Fibroblast of skin of left biceps (primary cell): ENCODE measurements at places on chromosomes 12 and 14.

DNA sequence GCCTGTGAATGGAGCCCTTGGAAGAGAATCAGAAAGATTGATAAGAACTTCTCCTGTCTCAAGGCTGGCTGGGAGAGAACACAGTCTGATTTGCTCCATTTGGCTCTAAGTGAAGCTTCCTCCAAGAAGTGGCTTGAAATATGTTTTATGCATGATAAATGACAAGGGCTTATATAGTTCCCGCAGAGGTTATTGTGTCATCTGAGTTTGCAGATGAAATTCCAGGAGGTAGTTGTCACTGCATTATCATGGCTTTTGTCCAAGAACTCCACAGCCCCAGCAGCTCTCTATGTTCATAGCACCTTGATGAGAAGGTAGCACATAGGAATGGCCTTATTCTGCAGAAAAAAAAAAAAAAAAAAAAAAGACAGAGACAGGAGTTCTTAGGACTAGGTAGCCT lies 108.5 kb downstream of the DACT1 start:
- peak; percentile 73 for DNase-seq

GRCh38 chr12:132493482-132494178 lies 3.7 kb downstream of the FBRSL1 start:
- no peak for DNase-seq

- no peak for DNase-seq
These were observed 643.8 kb upstream of the ALG10B start for GRCh38 chr12:37672655-37673260.

GRCh38 chr12:109914461-109914860 lies 14.4 kb downstream of the TCHP start:
- DNase-seq = no peak

GRCh38 chr12:80858356-80858755 lies 79.4 kb downstream of the LIN7A start:
- no peak for DNase-seq

GRCh38 chr14:39582028-39582654 lies 149.9 kb upstream of the FBXO33 start:
- DNase-seq = no peak

GRCh38 chr14:65142914-65143625 lies 40.8 kb upstream of the MAX start:
- DNase-seq = no peak

DNA sequence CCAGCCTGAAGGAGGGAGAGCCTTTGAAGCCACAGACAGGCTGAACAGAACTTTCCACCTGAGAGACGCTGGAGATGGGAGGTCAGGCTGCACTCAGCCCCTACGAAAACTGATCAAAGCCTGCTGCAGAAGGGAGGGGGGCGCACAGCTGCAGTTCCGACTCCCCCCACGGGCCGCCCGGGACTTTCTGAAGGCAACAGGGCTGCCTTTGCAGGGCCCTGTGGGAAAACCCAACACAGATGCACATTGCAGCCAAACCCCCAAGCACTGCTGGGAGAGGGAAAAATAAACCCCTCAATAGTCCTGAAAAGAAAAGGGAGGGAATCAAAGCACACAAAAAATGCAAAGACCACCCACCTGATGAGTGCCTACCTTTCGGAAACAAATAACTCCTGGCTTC lies 290.6 kb downstream of the ZFP36L1 start:
- no peak for DNase-seq

DNA sequence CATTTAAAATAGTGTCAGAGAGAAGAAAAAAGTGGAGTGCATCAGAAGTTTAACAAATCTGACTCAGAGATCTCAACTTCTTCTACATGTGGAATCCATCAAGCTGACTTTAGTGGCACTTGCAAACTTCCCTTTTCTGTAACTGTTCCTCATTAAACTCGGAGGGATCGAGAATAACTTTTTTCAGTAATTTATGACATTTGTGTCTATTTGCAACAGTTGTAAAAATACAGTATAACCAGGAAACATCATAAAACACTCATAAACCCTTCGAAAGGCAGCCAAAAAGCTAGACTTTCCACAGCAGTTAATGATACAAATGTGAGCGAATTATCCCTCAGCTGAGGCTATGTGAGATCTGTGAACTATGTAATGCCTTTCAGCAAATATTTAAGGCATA lies 1936.8 kb upstream of the SEL1L start:
- DNase-seq = peak; percentile 89

DNA sequence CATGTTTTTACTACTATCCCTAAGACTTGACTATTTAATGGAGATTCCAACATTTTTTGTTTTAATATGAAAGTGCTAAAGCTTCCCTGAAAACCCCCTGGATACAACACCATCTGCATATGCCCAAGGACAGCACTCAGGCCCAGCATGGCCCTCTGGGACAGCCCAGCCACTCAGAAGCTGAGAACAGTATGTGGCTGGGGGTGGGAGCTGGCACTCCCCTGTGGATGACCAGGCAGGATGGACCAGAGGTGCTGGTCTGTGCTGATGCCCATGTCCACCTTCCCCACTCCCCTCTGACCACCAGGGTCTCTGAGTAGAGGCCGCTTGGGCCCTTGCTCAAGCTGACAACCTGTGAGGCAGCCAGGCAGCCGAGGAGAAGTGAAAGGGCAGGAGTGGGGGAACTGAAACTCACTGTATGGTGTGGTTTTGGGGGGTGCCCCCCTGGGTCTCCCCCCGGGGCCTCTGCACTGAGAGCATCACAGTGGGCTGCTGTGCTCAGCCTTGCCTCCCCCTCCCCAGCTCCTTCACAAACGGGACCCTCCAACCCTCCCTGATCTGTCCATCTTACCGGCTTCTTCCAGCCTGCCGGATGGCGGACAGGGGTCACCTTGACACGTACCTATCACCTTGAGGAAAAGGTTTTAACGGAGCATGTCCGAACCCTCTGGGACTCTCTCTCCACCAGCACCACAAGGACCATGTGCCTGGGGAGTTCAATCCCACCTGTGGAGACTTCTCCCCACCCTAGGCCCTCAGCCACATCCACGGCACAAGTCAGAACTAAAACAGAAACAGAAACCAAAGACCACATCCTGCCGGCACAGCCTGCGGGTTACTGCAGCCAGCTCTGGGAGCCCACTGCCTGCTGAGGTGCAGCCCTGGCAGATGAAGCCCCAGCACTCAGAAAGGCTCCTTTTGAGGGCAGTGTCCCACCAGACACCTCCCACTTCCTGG lies at the start of gene TMEM229B:
TMEM229B (minus strand) TSS at position 785 of the 957 bp plus-strand sequence. CDS start 14,798 bp downstream, outside the sequence.
- no peak for DNase-seq

- no peak for DNase-seq
These were observed 16.9 kb upstream of the PRICKLE1 start for GRCh38 chr12:42606471-42606870.

DNA sequence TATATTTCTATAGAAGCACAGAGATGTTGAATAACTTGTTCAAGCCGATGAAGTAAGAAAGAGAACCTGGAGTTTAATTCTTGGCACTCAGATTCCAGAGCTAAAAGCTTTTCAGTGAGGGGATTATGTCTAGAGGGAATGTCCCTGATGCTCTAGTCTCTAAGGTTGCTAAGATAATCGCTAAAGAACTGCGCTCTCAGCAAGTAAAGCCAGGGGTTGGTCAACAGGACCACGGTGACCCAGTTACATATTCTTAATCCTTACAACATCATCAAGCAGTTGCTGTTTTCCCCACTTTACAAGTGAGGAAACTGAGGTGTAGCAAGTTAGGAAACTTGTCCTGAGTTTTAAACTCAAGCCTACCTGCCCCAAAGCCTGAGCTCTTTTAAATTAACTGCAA lies 110.8 kb downstream of the DAD1 start:
- no peak for DNase-seq

DNA sequence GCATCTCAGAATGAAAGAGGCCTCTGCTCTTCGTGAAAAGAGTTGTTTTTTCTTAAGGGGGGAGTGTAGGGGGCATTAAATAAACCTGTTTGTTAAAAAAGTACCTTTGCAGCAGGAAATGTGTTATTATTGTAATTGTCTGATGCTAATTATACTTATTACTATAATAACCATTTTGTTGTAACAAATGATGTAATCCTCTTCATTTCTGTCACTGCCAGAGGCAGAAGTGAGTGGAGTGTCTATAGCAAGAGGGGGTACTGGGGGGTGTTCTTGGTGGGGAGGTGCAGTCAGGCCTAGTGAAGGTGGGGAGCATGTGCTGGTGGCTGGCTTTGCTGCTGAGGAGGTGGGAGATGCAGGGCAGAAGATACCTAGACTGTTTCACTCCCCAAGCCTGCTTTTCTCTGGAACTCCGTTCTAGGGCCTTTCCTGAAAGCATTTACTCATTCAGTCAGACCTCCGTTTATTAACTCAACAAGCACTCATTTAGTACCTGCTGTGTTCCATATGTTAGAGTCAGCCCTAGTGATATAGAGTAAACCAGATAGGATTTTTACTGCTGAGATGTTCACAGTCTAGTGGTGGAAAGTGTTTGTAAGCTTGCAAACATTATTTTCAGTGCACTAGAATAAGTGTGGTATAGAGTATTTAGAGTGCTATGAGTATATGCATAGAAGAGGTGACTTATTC lies 77.5 kb upstream of the CISTR start:
- no peak for DNase-seq

GRCh38 chr12:29782871-29783772 lies 620 bp downstream of the TMTC1 start:
- DNase-seq = no peak

DNA sequence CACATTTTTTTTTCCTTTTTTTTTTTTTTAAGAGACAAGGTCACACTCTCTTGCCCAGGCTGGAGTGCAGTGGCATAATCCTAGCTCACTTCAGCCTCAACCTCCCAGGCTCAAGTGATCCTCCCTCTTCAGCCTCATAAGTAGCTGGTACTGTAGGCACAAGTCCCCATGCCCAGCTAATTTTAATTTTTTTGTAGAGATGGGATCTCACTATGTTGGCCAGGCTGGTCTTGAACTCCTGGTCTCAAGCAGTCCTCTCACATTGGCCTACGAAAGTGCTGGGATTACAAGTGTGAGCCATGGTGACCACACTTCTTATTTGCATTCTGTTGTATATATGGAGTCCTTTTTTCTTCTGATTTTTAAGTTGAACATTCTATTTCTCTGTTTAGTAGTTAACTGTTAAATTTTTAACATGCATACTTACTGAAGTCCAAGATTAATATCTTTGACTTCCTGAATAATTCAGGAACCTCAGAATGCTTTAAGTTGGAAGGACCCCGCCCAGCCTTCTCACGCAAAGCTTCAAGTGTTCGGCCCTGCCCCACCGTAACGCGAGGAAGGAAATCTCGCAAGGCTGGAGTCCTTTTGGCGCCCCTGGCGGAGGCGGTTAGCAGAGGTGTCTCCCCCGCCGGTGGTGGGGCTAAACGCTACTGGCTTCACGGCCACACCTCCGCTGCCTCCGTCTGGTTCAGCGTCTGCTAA lies 21.6 kb downstream of the SPATS2 start:
- no peak for DNase-seq

DNA sequence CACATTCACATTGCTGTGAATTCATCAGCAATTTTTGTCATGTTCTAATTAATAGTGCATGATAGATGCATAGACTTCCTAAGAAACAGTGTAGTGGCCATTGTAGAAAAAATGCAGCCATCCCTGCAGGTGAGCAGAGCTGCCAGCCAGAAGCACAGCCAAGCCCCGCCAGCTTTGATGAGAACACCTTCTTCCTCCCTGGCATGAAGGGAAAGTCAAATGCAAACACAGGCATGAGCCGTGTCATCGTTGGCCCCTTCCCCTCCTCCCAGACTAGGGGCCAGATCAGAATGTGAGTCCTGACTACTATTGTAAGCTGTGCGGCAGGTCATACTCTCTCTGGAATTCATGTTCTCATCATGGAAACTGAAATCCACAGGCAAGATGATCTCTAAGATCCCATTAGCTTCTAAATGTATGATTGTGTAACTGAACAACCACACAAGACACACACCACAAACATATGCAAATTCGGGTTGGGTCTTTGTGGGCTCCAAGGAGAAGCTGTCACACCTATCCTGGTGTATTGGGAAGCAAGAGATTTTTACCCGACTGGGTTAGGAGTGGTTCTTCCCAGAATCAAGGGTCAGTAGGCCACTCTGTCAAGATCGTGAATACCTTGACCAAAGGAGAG lies 2.8 kb upstream of the AQP2 start:
- DNase-seq = no peak

GRCh38 chr12:84085046-84085445 lies 827.6 kb downstream of the SLC6A15 start:
- no peak for DNase-seq

- no peak for DNase-seq
These were observed 12.7 kb upstream of the CCDC177 start for GRCh38 chr14:69587389-69587788.

DNA sequence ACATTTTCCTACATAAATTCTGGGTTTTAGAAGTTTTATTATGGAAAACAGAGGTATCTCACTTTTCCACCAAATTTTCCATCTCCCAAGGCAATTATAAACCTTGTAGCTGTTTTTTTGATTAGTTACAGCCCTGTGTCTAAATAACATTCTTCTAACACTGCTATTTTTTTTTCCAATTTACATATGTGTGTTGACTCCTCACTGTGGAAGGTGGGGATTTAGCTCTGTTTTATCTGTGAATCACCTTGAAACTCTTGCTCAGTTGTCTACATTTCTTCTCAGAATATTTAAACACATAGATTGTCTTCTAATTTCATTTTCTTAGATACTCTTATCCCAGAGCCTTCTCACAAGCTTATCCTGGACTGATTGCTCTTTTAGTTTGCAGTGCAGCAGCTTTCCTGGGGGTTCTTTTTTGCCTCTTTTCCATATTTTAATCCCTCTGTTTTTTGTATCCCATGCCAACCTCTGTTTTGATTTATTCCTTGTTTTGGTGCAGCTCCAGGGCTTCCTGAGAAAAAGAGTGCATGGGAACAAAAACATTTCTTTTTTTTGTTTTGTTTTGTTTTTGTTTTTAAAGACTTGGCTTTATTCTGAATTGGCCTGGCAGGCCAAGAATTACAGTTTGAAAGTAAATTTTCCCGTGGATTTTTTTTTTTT lies 36.7 kb downstream of the TBC1D15 start:
- DNase-seq = no peak
